ENCODE measurements at places on chromosomes 5 and 9. TPM values are rescaled to one million over a fixed set of nuclear protein-coding genes. Genes with fewer than 3 reads are reported as not detected.
A peak's percentile ranks its signal among the peaks of the same experiment; 100 is the strongest.

GRCh38 chr9:109385499-109385898 lies 64.6 kb upstream of the EPB41L4B start:
- no peak for DNase-seq

GRCh38 chr5:76291305-76292077 lies 111.6 kb upstream of the IQGAP2 start:
- DNase-seq: no peak

- DNase-seq: no peak
Measured at GRCh38 chr9:121240472-121241135, 27.4 kb upstream of the GSN start.

DNA sequence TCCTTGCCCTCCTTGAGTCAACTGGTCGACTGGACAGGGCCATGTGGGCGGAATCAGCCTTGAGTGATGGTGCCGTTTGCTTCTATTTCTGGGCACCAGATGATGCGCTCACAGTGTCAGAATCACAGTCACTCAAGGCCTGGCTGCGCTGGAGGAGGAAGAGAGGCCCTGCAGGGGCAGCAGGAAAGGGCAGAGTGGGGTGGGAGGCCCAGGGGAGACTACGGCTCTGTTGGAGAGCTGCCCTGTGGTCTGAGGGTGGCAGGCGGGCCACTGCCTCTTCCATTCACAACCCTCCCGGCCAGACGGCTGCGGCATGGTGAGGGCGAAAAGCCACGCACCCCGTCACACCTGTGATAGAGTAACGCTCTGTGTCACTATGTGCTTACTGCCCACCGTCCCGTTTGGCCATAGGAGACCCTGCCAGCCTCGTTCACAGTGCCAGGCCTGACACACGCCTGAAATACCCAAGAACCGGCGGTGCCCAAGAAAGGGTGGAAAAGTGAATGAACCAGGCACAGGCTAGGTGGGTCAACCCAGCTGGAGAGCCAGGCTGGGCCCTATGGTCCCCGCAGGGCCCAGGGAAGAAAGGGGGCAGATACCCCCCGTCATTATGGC lies 9.9 kb downstream of the PLPP7 start:
- peak; percentile 82 for DNase-seq

- DNase-seq: no peak
Measured at GRCh38 chr9:94867842-94868312, 141.4 kb downstream of the AOPEP start.

Gene SPACA9
- 8.1 TPM for total RNA-seq

Gene ZNF618
- 3.0 TPM for total RNA-seq

GRCh38 chr5:52705720-52706119 lies 82.0 kb upstream of the ITGA1 start:
- DNase-seq: no peak

DNA sequence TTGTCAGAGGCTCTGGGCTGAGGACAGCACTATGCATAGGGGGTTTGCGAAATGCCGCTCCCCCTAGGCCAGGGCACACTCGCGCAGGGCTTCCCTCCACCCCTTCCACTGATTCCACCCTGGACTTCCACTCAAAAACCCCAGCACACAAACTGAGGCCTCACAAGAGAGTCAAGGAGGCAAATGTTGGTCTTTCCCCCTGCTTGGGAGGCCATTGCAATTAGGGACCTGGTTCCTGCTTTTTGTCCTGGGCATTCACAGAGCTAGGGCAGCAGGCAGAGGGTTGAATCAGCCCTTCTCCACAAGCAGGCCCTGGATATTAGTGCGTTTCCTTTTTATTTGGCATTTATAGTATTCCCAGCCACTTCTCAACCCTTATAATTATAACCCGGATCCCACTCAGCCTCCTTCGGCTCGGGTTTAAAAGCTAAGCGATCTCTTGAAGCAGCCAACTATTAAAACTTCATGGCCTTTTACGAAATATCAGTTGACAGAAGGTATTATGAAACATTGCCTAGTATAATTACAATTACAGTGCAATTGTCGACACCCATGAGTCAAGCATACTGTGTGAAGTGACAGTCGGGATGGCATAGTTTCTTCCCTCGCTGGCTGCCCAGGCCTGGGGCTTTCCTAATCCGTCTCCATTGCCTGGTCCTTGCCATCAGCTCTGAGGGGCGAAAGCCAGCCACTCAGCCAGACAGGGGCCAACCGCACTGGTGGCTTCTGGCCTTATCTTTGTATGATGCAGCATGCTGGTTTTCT lies 285.5 kb upstream of the MAP3K1 start:
- DNase-seq: no peak

- DNase-seq: no peak
Measured at GRCh38 chr5:44797841-44798240, 10.9 kb upstream of the MRPS30 start.

Gene ADGRV1
- total RNA-seq: 0.37 TPM

DNA sequence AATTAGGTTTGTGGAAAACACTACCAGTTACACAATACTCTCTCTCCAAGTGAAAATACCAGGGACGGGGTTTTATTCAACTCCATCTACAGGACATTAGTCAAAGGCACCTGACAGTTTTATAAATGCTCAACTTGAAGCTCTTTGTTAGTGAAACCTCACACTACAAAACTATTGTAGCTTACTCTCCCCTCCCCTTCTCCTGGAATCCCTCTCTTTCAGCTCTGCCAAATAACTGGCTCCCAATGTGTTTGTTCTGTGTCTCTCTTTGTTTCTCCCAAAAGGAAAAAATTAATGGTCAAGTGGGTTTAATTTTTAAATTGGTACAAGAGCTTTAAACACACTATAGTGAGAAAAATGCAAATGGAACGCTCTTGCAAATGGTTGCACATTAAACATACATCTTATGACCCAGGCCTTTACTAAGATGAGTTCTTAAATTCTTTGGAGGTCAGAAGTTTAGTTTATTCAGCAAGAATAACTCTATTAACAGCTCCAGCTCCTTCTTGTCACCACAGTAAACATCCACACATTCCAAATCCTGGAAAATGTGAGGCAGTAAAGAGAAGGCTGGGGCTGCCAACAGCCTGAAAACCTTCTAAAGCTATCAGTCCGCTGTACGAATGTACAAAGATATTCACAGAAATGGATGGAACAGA lies 48.4 kb downstream of the ZNF608 start:
- no peak for DNase-seq

- DNase-seq: no peak
Measured at GRCh38 chr5:342501-343460, 21.3 kb downstream of the AHRR start.

Gene ANGPTL2
- 55.6 TPM for total RNA-seq

DNA sequence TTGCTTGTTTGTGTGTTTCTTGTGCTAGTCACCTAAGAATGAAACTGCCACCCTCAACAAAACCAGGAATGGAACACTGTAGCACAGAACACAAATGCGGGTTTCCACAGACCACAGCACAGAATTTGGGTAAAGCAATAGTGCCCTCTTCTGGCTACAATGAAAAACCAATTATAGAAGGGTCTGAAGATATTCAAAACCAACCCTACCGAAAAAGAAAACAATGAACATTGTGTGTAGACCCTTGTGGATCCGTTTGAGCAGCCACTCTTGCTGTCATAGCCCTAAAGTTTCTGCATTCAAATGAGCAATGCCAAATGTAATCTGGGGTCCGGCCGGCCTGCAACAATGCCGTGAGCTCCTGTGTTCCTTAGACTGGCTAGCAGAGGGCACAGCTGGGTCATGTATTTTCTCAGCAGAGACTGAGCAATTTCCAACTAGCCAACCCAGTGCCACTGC lies 8.3 kb upstream of the ENC1 start:
- no peak for DNase-seq

DNA sequence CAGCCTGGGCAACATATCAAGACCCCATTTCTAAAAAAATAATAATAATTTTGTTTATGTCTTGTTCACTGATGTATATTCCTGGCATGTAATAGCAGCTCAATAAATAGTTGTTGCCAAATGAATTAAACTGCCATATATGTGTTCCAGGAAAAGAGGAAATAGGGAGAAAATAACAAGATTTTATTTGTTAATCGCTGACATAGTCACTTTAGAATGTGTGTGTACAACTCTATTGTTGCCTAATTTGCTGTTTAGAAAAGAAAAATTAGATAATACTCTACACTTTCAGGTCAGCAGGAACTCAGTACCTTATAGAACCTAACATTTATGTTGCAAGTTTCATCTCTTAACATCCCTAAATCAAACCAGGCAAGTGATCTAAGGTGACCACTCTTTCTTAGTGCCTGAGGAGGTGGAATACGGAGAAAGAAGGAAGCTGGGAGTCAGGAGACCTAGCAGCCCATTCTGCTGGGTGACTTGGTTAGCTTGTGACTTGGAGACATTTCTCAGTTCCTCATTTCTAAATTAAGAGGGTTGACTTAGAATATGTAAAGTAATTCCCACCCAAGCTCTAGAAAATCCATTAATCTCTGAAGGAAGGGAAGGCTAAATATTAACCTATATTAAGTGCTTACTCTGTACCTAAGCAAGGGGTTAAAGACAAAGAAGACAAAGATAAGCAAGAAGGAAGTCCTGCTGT lies 110.3 kb upstream of the IQGAP2 start:
- DNase-seq: no peak

DNA sequence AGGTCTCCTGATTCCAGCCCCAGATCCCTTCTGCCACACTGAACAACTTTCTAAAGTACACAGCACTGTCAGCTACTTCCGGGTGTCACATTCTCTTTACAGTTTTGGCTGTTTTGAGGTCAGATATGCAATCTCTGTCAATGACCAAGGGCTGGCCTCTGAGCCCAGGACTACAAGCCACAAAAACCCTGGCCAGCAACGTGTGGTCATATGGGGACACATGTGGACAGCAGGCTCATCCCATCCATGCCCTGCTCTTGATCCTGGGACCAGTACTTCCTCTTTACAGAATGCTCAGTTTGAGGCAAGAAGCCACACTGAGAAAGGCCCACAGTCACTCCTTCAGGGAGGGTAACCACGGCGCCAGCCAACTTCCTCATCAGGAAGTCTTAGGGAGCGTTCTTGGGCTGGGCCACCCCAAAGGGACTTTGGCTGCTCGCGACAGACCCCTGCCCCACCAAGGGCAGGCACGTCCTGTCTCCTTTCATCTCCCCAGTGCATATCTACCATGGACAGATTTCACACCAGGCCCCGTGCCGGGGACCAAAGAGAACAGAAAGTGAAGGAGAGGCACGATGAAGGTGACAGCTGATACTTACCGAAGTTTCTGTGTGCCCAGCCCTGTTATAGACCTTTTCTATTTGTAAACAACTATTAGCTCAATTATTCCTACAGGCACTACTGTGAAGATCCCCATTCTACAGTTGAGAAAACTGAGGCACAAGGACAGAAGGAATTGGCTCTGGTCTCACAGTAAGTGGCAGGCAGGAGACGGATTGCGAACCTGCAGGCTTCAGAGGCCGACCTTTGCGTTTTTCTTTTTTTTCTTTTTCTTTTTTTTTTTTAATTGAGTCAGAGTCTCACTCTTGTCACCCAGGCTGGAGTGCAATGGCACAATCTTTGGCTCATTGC lies 37.3 kb downstream of the STK10 start:
- DNase-seq: peak; percentile 88

- DNase-seq: no peak
Measured at GRCh38 chr5:56100439-56101176, 105.8 kb upstream of the IL6ST start.

DNA sequence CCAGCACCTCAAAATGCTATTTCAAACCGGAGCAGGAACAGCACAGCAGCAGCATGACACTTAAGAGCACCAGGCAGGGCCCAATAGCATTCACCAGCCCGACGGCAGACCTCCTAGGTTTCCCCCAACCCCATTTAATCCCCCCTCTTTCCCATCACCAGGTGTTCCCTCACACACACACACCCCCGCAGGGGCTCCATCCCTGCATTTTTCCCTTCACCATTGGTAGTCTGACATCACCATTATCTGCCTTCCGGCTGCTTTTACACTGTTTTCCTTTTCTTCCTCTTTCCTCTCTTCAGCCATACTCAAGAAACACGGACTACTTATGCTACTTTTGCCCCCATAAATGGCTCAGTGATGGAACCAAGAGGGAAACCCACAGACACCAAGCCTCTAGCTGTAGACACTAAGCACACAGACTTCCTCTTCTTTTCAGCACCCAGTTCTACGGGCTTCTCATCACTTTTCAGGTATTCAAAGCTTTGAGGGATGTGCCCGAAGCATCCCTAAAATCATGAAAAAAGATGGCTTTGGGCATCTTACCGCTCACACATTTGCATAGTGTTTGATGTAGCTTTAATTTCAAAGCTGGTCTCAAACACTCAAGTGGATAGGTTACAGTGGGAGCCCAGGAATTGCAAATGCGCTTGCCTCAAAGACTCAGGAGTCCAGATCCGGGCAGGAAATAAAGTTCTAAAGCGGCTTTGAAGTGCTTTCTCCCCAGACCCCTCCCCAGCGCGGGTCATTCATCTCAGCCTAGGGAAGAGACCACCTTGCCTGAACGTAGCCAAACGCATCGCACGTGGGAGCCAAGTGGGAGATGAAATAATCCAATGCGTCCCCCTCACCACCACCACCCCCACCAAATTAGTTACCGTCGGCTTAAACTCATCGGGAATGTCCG lies 141.5 kb downstream of the TSSK1B start:
- DNase-seq: no peak

GRCh38 chr9:90477535-90477934 lies 165.1 kb downstream of the DIRAS2 start:
- no peak for DNase-seq

Gene BARHL1
- not detected for total RNA-seq

- DNase-seq: no peak
Measured at GRCh38 chr5:108793207-108793606, 45.5 kb downstream of the FER start.

- no peak for DNase-seq
Measured at GRCh38 chr5:129031886-129032683, 62.5 kb upstream of the ISOC1 start.

Gene BRINP1
- total RNA-seq: 0.93 TPM

DNA sequence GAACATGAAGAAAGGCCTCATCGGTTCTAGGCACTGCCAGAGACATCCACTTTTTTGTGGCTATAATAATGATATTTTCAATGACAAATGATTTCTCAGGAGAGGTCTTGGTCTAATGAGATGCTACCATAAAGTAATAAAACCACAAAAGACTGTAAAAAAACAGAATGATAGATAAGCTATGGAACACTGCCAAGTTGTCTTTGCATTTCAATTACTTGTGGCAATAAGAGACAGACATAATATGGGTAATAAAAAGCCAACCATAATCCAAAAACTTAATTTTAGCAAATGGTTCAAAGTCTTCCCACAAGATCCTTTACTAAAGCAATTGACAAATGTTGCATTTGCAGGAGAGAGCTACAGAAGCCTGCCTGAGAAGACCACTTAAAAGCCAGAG lies 292.5 kb downstream of the ATPSCKMT start:
- no peak for DNase-seq

Gene OSTF1
- total RNA-seq: 30.1 TPM

Gene ADAMTS6
- total RNA-seq: 1.1 TPM

DNA sequence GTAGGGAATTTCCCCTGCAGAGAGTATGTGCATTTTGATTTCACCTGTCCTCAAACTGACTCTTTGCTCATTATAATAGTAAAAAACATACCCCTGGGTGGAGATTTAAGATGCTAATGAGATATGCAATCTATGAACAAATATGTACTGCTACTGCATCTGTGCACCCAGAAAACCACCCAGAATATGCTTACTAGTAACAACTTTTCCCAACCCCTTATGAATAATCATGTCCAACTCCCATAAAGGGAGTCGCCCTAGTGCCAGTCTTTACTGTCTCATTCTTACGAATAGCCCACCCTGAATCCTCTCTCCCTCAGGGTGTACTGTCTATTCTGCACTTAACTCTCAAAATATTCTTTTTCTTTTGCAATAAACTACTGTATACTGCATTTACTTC lies 39.0 kb upstream of the ZFP37 start:
- no peak for DNase-seq

Gene KCNV2
- total RNA-seq: not detected

Measured in right cardiac atrium (tissue), 5 donors.